ENCODE measurements at places on chromosomes 12 and 14.

GRCh38 chr14:30271811-30272323, 287.1 kb upstream of the G2E3 start:
- DNase-seq: no peak

- no peak for DNase-seq
These were observed 87.0 kb downstream of the GALNT8 start for GRCh38 chr12:4807116-4807783.

- no peak for DNase-seq
These were observed 20.2 kb downstream of the TMEM229B start for GRCh38 chr14:67468378-67468730.

DNA sequence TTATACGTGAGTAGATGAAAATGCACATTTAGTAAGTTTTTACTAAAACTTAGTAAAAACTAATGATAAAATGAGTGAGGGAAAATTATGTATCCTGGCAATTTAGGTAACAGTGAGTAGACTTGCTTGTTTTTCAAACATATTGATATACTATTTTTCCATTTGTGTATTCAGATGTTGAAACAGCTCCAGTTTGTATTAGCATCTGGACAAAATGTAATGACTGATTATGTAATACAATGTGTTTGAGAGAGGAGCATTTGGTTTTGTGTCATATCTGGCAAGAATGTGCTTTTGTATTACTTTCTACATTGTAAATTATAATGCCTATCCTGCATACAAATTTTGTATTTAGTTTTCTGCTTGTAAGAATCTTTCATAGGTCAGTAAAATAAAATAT, 5.6 kb downstream of the CNOT2 start:
- no peak for DNase-seq

GRCh38 chr12:122996188-122996601, 15.7 kb downstream of the ARL6IP4 start:
- no peak for DNase-seq

GRCh38 chr14:93712079-93712837, 76.0 kb downstream of the PRIMA1 start:
- DNase-seq: no peak

- no peak for DNase-seq
These were observed 272.8 kb downstream of the KSR2 start for GRCh38 chr12:117695956-117696355.

GRCh38 chr12:98211909-98212695, 303.3 kb upstream of the TMPO start:
- no peak for DNase-seq

GRCh38 chr12:71626768-71627167, 36.9 kb downstream of the ZFC3H1 start:
- no peak for DNase-seq

DNA sequence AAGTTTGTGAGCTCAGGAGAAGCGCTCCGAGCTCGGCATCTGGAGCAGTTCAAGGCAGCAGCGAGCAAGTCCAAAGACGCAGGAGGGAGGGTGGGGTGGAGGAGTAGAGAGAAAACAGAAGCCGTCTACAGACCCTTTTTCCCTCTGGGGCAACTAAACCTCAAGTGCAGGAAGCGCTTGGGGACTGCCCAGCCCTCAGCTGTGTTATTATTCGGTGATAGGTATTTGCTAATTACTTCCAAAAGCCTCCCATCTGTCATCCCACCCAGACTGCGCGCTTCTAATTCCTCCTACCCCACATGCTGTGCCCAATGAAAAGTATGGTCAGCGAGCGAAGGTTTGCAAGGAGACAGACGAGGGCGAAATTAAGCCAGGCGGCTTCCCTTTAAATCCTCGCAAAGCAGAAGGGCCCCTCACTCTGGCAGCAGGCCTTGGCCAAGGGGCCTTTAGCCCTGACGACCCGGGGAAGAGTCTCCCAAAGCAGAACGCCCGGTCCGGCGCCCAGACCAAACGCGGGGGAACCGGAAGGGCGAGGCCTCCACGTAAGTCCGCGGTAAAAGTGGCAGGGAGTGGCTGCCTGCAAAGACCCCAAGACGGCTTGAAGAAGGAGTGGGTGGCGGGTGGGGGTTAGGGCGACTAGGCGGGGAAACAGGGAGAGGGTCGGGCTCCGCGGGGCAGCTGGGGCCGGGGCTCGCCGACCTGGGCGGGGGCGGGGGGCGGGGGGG, 507 bp upstream of the CD9 start:
- no peak for DNase-seq

DNA sequence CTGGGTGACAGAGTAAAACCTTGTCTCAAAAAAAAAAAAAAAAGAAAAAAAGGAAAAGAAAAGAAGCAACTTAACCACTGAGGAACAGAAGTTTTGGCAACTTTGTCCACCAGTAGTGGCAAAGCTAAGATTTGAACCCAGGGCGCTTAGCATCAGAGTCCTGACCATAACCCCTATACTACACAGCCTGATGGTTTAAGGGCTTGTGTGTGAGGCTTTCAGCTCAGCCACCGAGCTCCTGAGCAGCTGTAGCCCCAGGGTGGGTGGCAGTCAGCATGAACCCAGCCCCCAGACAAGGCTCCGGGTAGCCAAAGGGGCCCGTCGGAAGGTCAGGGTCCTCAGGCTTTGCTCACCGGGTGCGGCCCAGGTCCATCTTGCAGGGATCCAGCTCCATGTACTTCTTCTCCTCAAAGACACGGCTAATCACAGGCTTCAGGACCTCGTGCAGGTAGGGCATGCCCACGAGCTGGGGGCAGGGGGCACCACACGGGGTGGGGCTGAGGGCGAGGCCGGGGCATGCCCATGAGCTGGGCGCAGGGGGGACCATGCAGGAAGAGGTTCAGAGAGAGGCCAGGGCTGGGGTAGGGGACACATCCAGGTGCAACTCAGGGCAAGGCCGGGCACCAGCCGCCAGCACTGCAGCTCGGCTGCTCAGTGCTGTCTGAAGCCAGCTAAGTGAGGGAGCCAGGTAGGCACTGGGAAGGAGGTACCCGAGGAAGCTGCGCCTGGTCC, 20.9 kb downstream of the RASAL1 start:
- no peak for DNase-seq

- no peak for DNase-seq
These were observed 2.5 kb upstream of the AMIGO2 start for GRCh38 chr12:47082283-47082682.

GRCh38 chr14:94844593-94845152, 74.8 kb upstream of the GSC start:
- DNase-seq: no peak

DNA sequence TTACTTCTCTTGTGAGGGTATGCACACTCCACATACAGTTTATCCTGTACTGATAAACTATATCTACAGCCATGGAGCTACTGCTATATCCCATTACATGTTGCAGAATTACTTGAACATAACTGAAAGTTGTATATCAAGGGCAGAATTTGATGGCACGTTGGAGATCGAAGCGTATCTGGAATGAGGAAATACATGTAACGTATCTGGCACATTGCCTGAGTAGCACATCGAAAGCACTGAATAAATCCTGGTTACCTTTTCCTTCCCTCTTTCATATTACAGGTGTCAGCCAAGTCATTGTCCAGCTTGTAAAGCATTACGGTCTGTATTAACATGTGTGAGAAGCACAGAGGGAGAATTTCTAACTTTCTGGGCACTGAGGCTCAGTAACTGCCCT, 42.1 kb upstream of the LIN7A start:
- no peak for DNase-seq

- DNase-seq: no peak
These were observed 32.1 kb downstream of the BAZ1A start for GRCh38 chr14:34843011-34843554.

GRCh38 chr14:99177046-99177655, 94.8 kb downstream of the BCL11B start:
- DNase-seq: no peak

- no peak for DNase-seq
These were observed 42.7 kb upstream of the CDKN3 start for GRCh38 chr14:54354096-54354495.

GRCh38 chr12:113373969-113374368, 15.6 kb downstream of the PLBD2 start:
- no peak for DNase-seq

GRCh38 chr14:102029956-102030355, 56.9 kb downstream of the HSP90AA1 start:
- DNase-seq: no peak

DNA sequence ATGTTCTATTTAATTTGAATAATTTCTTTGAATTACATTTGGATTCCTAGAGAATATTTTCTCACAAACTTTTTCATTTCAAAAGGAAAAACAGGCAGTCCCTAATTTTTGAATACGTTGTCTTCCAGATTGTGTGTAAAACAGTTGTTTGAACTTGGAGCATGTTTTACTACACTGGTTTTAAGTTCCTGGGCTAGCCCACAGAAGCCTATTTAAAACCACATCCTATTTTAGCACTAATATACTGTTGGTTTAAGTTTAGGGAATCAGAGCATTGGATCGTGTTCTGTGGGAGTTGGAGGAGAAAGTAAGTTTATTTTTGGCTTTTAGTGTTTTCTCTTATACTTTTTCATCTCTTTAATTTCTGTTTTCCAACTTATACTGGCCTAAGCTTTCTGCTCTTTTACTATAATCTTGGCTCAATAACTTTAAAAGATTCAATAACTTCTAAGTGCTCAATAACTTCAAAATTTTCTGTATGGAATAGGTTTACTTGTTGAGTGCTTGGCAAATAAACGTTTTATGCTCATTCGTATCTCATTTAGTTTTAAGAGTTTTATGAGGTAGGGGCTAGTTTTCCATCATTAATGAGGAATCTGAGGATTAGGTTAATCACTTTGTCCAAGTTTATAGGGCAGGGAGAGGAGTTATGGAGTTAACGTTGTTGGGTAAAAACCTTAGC, 14.9 kb downstream of the LEMD3 start:
- no peak for DNase-seq
